Hematopoietic multipotent progenitor cell (in vitro differentiated cells): ENCODE measurements at places on chromosomes 4 and X.

GRCh38 chr4:40502220-40502619, 127.4 kb downstream of the RBM47 start:
- DNase-seq = no peak

GRCh38 chr4:189979196-189980047, 38.8 kb downstream of the FRG1 start:
- DNase-seq = no peak

- DNase-seq = no peak
Observed at GRCh38 chrX:40683245-40683644, 35.9 kb upstream of the CXorf38 start.

DNA sequence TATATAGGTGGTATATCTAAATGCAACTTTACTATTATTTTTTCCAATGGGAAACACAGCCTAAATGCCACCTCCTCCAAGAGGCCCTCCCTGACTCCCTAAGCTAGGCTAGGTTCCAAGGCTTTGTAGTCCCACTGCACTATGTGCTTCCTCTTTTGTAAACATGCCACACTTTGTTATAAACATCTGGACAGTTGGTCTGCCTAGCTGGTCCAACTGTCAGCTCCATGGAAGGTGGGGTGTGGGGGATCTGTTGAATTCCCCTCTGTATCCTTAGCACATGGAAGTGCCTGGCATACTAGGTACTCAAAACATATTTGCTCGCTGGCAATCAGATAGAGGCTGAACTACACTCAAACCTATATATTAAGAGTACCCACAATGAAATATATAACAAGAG, 63.4 kb downstream of the SLC9A7 start:
- DNase-seq = peak; percentile 29

DNA sequence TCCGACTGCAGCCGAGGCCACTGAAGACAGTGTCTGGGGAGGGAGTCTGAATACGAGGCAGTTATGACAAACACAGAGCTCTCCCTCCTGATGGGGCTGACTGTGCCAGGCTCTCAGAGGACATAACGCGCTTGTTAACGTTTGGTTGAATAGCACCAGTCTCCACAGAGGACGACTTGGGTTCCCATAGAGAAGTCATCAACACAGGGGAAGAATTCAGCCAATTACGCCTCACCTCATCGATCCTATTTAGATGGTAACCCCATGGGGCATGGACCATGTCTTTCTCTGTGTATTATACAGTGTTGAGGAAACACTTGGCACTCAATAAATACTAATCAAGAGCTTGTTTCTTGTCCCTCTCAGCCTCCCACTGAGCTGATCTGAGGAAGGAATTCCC, 642.6 kb upstream of the LCORL start:
- DNase-seq = no peak

GRCh38 chrX:20693078-20693477, 426.4 kb upstream of the RPS6KA3 start:
- DNase-seq = no peak

GRCh38 chr4:99947608-99948007, 1.2 kb upstream of the DNAJB14 start:
- DNase-seq = no peak

GRCh38 chr4:42767669-42768068, 110.8 kb upstream of the ATP8A1 start:
- DNase-seq = no peak

GRCh38 chr4:129550281-129550785, 454.4 kb downstream of the C4orf33 start:
- DNase-seq = no peak
